Diencephalon (tissue), 1 donor: ENCODE measurements at places on chromosomes 11 and 22. TPM values are rescaled to one million over a fixed set of nuclear protein-coding genes. Genes with fewer than 3 reads are reported as not detected.

PRRG4 gene
- 0.46 TPM for total RNA-seq

JRKL gene
- 13.4 TPM for total RNA-seq

SMC1B gene
- not detected for total RNA-seq

TYR gene
- not detected for total RNA-seq

GPR83 gene
- total RNA-seq = 4.4 TPM

OR52H1 gene
- 0.69 TPM for total RNA-seq

OR5P2 gene
- 0.23 TPM for total RNA-seq

MRGPRX3 gene
- not detected for total RNA-seq

PRDM11 gene
- total RNA-seq = 10.1 TPM

CCT8L2 gene
- total RNA-seq = not detected

PTH gene
- total RNA-seq = not detected

CHRM1 gene
- 6.5 TPM for total RNA-seq

OR8B8 gene
- not detected for total RNA-seq

CYP2R1 gene
- 23.3 TPM for total RNA-seq

CFAP300 gene
- total RNA-seq = 6.7 TPM
